ENCODE measurements at places on chromosomes 7 and 10.

DNA sequence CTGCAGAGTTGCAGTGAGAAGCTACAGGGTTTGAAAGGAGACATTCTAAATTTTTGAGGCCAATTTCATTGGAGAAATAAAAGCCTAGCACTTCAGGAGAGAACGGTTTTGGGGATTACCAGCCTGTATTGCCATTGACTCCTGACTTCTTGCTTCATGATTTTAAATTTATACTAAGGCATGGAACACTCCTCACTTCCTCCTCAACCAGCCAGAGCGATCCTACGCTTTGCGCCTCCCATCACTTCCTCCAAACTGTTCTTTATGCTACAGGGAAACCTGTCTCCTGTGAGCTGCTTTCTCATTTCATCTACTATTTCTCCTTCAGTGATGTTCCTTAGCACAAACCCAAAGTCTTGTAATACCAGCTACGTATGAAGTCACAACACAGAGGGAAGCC is 495.1 kb downstream of the SUGCT start:
- DNase-seq, result peak; percentile 37

DNA sequence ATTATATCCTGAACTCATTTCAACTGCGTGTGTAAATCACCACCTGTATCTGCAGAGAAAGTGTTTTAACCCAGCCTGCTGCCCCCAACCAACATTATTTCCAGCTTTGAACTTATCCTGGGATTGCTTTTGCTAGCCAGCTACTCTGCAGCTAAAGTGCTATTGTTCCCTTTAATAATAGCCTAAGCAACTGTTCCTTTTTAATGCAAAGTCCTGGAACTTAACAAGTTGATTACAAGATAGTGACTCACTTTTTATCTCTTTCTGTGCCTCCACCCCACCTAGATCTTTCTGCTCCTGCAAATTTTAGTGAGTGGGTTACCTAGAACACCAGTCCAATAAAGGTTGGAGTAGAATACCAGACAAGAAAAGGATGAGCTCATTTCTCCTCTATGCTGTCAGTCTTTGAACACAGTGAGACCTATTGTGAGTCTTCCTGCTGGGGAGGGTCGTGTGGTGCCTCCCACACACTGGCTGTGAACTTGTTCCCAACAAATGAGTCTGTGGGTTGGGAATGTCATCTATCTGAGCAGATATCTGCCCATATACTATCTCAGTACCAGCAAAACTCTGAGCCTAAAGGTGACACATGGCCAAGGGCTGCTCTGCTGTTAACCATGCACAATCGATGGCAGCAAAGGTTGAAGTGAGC is 137.7 kb downstream of the FAM204A start:
- DNase-seq, result no peak

DNA sequence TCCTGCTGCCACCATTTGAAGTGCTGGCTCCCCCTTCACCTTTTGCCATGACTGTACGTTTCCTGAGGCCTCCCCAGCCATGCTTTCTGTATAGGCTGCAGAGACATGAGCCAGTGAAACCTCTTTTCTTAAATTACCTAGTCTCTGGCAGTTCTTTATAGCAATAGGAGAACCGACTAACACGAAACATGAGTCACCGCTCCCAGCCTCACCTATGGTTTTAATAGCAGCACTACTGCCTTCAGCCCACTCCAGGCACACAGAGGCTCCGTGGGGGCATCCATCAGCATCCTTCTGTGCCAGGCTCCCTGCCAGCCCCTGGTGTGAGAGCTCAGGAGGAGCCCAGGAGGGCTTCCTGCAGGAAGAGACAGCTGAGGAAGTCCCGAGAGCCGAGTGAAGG is 5.5 kb upstream of the ZNF316 start:
- no peak for DNase-seq

- DNase-seq, result no peak
Measured at GRCh38 chr7:45699015-45699309, 124.8 kb downstream of the ADCY1 start.

DNA sequence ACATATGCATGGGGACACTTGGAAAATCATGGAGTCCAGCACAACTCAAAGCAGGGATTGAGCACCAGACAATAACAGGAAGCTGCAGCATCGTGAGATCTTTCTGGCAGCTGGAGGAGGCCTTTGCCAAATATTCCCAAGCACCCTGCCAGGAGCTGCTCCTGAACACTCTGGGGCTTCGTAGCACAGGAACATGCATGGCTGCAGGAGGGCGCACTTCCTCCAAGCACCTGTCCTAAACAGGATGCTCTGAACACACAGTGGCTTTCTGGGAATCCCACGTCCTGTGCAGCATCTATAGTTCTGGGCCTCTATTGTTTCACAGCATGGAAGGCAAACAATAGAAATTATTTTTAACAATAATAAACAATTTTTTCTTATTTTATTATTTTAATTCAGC is 4.1 kb downstream of the ABLIM1 start:
- no peak for DNase-seq

GRCh38 chr10:69636626-69637605 is 6.9 kb downstream of the FAM241B start:
- no peak for DNase-seq

DNA sequence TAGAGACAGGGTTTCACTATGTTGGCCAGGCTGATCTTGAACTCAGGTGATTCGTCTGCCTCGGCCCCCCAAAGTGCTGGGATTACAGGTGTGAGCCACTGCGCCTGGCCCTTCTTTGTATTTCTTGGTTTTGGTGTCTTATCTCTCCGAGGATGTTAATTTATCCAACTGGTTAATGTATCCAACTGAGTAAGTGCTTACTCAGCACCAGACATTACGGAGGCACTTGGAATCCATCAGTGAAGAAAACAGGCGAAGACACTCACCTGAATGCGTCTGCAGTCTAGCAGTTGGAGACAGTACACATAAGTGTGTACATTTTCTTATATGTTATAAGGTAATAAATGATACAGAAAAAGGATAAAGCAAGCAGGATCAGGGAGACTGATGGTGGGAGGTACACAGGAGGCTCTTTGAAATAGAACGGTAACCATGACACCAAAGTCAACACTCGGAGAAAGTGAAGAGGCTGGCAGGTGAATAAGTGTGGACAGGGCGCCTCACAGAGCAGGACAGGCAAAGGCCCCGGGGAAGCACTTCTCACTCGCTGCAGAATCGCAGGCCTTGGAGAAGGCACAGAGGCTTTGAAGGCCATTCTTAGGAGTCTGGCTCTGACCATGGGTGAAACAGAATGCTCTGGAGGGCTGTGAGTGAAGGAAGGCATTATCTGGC is 73.1 kb downstream of the LANCL2 start:
- no peak for DNase-seq

DNA sequence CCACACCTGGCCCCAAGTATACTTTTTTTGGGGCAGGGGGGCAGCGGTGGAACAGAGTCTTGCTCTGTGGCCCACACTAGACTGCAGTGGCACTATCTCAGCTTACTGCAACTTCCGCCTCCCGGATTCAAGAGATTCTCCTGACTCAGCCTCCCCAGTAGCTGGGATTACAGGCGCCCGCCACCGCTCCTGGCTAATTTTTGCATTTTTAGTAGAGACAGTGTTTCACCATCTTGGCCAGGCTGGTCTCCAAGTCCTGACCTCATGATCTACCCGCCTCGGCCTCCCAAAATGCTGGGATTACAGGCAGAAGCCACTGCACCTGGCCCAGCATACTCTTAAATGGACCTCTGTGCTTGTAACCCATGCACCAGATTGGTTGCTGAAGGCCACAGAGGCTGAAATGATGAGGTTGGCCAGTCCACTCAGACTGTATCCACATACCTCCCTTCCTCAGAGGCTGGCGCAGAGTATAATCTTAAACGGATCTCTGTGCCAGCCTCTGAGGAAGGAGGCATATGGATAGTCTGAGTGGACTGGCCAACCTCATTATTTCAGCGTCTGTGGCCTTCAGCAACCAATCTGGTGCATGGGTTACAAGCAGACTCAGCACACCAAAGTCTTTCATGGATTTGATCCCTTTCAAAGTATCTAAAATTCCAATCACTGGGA is 3.0 kb downstream of the CALN1 start:
- DNase-seq, result no peak

DNA sequence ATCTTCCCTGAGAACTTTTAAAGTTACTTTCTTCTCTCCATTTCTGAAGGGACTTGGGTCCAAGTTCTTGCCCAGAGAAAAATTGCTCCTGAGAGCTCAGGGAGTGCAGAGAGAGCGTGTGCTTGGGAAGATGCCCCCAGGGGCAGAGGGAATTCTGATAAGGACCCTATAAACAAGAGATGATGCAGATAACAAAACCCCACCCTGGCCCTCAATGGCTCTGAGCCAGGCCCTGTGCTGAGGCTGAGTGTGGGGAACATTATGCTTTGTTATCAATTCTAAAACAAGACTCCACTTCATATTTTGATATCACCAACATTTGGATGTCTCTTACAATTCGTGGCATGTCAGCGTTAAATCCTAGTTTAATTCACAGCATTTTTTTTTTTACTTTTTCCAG is 34.4 kb upstream of the HABP2 start:
- no peak for DNase-seq

GRCh38 chr7:5478568-5479430 is 55.2 kb upstream of the TNRC18 start:
- no peak for DNase-seq

GRCh38 chr10:132994185-132994796 is 51.9 kb upstream of the CFAP46 start:
- DNase-seq, result no peak

GRCh38 chr10:43093423-43094076 is 16.7 kb downstream of the RET start:
- DNase-seq, result no peak

DNA sequence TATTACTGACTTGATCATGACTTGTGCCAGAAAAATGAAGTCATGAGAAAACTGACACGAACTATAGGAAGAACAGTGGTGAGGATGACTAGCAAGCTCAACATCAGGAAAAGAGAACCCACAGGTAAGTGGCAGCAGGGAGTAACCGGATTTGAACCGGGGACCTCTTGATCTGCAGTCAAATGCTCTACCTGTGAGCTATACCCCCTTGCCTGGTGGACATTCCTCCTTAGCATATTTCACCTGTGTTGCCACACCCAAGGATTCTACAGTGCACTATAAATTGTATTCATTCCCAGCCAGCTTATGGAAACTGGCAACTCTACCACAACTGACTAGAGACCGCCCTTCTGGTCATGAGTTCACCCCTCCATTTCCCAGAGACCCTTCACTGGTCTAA is 97.5 kb upstream of the ZNF746 start:
- DNase-seq, result no peak

DNA sequence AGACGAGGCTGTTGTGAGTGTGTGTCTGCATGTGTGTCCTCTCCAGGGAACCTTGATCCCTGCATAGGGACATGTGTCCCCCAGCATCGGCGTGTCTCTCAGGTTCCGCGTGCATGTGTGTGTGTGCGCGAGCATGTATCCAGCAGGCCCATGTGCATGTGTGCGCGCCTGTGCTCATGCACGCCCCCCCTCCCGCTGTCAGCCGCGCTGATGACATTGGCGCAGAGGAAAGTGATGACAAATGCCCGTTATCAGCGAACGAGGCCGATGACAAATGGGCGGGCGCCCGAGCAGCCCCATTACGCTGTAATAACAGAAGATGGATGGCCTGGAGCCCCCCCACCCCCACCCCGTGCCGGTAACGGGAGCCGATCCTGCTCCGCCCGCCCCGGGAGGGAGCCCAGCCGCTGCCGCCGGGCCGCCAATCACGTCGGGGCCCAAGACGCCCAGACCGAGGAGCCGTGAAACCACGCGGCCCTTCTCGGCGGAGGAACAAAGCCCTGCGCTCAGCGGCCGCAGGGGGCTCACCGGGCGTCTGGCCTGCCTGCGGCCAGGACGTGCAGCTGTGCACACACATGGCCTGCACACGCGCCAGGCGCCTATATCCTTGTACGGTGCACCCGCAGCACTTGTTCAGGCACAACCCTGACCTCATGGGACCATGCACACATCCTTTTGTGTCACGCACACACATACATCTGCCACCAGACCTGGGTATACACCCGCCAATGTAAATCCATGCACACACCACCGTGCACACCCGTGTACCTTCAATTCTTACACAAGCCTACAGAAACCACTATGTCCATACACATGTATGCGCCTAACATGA is 21.5 kb downstream of the POLL start:
- DNase-seq, result no peak

GRCh38 chr10:110644598-110645462 is 694 bp downstream of the RBM20 start:
- DNase-seq, result no peak

DNA sequence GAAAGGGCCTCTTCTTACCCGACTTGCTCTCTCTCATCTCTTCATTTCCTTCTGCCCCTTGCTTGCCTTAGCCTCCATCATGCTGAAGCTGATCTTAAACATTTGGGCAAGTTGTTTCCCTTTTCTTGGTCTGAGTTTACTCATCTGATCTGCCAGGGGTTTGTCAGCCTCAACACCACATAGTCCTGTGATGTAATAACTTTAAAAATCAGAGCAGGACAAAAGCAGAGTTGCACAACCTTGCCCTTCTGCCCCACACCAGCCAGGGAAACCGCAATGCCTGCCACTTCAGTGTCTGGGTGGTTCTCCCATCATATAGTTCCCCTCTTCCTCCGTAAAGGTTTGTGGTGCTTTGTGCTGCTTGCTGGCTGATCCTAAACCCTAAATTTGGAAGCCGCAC is 9.9 kb upstream of the LIPM start:
- DNase-seq, result peak; percentile 86

GRCh38 chr7:120480930-120481329 is 208.0 kb downstream of the KCND2 start:
- DNase-seq, result no peak

DNA sequence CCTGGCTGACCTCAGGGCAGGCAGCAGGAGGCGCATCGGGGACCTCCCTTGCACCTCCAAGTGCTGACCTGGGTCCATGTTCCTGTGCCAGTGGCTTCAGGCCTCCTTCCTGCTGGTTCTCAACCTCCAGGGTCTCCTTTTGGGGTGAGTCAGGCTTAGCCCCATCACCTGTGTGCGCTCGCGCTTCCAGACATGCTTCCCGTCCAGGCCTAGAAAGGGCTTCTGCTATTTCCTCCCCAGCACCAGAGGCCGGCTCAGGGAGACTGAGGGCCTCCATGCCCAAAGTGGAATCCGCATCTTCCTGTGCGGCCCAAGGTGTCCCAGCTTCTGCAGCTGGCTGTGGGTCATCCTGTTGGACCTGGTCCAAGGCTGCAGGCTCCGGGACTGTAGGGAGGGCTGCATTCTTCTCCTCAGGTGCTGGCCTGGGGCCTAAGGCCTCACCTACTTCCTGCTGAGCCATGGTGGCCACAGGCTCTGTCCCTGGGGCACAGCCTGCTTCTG is 5.9 kb downstream of the NACAD start:
- no peak for DNase-seq

DNA sequence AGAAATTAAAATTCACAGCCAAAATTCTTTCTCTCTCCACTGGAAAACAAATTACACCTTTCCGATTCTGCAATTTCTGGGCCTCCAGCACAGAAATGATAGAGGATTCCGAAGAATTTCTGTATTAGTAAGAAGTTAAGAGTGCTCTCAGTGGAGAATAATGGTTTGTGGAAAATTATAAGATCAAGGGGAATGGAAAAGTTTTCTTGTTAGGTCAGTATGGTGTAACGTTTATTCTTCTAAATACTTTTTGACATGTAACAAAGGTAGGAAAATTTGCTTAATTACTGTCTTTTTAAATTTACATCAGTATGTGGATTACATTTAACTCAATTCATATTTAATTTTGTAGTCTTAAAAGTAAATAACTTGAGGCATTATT is 288.3 kb upstream of the NFE2L3 start:
- no peak for DNase-seq
